ENCODE measurements at places on chromosomes 11 and 22.

- no peak for DNase-seq
Measured at GRCh38 chr22:41267958-41268357, 18.0 kb downstream of the RANGAP1 start.

GRCh38 chr11:45483416-45483815 lies 182.0 kb downstream of the CHST1 start:
- DNase-seq = peak; percentile 31

- DNase-seq = no peak
Measured at GRCh38 chr11:90930252-90930651, 707.4 kb upstream of the CHORDC1 start.

- DNase-seq = no peak
Measured at GRCh38 chr11:44725757-44726282, 942 bp upstream of the TSPAN18 start.

DNA sequence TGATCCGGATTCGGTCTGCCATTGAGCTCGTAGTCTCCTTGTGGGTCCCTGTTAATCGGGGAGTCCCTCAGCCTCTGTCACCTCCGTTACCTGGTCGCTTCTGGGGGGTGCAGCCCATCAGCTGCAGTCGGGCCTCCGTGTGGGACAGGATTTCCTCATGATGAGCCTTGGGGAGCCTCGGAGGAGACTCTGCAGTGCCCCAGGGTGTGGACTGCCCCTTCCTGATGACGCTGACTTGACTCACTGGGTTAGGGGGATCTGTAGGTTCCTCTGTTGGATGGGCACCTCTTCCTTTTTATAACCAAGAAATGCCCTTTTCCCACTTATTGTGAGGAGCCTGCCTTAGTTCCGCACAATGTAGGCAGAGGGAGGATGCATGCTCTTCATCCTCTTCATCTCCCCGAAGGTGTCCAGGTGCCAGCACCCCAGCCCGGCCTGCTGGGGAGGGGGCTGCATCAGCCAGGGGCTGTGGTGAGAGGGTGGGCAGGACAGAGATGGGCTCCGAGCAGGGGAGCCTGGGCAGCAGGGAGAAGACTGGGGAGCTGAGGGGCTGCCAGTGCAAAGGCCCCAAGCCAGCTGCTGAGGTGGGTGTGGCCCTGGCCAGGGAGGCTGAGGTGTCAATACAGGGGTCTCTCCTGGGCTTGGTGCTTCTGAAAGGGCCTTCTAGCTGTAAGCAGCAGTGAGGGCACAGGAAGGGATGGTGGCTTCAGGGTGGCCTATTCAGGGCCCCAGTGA lies 13.5 kb upstream of the TTLL8 start:
- no peak for DNase-seq

- DNase-seq = no peak
Measured at GRCh38 chr11:91293119-91293518, 931.5 kb upstream of the FAT3 start.

GRCh38 chr11:116730241-116730561 lies 42.6 kb downstream of the BUD13 start:
- no peak for DNase-seq

- DNase-seq = no peak
Measured at GRCh38 chr11:69627551-69627950, 13.4 kb upstream of the CCND1 start.

- DNase-seq = peak; percentile 9
Measured at GRCh38 chr22:46561435-46561905, 24.1 kb upstream of the CELSR1 start.

GRCh38 chr11:125239585-125240560 lies 75.3 kb downstream of the PKNOX2 start:
- peak; percentile 41 for DNase-seq

GRCh38 chr11:116211147-116211546 lies 561.6 kb downstream of the BUD13 start:
- DNase-seq = no peak

DNA sequence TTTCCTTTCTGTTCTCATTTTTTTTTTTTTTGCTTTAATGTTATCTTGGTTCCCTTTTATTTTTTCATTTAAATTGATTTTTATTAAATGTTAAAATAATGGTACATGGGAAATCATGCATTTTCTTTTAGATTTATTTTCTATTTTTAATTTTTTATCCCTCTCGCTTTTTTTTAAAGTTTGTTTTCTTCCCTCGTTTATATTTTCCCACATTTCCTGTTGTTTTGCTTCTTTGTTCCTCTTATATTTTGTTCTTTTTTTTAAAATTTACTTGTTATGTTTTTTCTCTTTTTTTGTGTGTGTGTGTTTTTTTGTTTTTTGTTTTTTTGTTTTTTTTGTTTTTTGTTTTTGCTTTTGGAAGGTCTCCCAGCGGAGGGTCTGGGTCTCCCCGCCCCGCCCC lies 34.9 kb upstream of the EIF3D start:
- no peak for DNase-seq

DNA sequence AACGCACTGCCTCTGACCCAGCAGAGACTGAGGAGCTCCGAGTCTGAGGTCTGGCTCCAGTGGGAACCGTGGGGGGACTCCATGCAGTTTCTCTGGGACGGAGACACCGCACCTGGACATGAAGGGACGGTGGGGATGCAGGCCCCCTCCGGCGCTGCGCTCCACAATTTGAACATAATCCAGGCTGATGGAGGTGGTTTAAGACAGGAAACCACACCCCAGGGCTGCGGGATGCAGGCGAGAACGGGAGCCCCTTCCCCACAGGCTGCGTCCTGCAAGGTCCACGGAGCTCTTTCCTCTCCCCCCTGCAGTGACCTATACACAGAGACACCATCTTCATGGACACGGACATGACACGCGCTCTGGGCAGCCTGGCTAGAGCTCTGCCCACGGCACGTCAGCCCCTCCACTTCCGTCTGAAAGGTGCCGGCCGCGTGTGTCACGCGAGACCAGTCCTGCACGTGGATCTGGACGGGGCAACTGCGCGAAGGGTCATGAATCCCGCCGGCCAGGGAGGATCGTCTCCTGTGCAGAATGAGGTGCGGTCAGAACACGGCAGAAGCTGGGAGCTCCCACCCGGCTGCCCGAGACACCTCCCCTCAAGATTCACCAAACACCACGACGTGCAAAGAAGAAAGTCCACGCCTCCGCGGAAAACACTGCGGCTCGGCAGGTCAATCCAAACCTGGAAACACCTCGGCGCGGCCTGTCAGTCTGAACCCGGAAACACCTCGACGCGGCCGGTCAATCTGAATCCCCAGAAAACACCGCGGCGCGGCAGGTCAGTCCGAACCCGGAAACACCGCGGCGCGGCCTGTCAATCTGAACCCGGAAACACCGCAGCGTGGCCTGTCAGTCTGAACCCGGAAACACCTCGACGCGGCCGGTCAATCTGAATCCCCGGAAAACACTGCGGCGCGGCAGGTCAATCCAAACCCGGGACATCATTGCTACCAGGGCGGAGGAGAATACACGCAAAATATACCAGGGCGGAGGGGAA lies 212.4 kb downstream of the BRD1 start:
- no peak for DNase-seq

GRCh38 chr22:29121124-29121523 lies 48.3 kb downstream of the KREMEN1 start:
- no peak for DNase-seq

GRCh38 chr11:133249065-133249464 lies 283.2 kb downstream of the OPCML start:
- no peak for DNase-seq

GRCh38 chr22:20503816-20504215 lies 3.6 kb upstream of the MED15 start:
- DNase-seq = no peak

DNA sequence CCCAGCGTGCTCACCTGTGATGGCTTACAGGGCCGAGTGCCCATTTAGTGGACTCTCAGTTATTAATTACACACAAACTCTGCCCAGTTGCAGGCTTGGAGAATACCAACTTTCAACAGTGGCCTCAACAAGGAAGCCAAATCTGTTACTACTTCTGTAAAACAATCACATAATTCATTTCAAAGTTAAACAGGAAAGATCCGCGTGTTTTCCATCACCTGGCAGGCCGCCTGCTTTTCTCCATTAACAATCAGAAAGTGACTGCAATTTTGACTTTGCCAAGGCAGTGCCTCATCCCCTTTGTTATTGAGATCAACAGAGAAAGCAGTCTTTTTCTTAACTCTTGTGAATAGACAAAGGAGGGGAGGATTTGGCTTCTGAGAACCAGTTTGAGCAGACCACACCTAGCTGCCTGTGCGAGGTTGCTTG lies 77.7 kb downstream of the BARX2 start:
- DNase-seq = no peak

GRCh38 chr11:96303064-96303463 lies 39.9 kb downstream of the MAML2 start:
- no peak for DNase-seq

DNA sequence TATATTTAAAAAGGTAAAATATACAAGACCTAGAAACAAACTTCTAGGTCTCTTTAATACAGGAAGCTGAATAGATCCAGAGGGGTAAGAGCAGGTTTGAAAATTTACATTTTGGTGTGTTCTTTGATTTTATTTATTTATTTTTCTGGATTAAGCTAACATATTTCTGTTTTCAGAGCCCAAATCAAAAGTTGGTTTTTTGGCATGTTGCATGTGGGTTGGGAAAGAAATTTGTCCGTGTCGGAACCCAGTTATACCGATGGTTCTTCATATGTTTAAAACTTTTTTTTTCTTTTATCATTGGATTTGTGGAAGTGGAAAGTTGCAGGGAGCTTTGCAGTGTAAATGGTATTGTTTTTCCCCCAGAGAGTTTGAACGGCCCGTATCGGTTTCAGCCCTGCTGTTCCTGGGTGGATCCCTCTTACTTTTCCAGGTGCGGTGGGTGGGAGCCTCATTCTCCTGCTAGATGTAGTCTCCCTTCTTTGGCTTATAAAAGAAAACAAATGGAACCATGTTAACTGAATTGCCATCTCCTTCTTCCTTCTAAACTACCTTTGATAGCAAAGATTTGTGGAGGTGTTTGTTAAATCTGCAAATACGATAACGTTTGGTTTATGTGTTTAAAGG lies 746 bp downstream of the CTNND1 start:
- no peak for DNase-seq

DNA sequence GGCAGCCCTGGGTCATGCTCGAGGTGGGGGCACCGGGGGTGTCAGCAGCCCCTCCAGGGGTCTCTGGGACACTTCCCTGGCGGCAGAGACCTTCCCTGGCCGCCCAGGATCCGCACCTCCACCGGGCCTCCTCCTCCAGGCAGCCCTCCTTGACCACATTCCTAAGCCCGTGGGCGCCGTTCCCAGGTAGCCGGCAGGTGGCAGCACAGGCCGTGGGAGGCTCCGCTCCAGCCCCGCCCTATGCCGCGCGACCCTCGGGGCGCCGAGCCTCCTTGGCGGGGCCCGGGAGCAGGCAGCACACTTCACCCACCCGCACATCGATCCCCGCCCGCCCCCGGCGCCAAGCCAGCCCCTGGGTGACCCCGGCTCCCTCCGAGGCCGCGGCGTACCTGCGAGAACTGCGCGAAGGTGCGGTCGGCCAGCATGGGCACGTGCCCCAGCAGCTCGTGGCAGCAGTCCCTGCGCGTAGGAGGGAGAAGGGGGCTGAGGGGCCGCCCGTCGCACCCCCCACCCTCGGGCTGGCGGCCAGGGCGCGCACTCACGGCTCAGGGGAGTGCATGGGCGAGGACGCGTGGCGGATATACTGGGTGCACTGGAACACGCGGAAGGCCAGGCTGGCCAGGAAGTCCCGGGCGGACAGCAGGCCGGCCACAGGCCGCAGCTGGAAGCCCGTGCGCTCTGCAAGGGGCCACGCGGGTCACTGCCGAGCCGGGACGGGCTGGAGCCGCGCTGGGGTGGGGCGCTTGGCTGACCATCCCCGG lies 5.3 kb upstream of the INS start:
- no peak for DNase-seq

- peak; percentile 27 for DNase-seq
Measured at GRCh38 chr11:107018219-107018901, at the start of gene GUCY1A2. Gene GUCY1A2 (minus strand): TSS chr11:107018476. CDS start chr11:107018055, 421 bp downstream.
